ENCODE measurements at places on chromosomes 5 and 9.

- DNase-seq = no peak
These were observed 7.2 kb upstream of the HOMER1 start for GRCh38 chr5:79521156-79521555.

DNA sequence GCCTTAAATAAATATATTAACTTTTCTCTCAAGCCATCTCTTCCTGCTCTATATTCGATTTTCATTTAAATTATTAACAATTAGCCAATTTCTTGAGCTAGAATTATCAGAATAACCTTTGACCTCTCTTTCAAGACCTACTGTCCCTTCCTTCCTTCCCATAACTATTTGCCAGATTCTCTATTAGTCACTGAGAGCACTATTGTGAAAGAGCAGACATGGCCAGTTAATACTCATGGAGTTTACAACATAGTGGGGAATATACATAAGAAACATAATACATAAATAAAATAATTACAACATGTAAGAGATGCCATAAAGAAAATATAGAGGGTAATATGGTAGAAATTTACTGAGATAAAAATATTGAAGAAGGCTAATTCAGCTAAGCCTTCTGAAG is 72.1 kb upstream of the CHD1 start:
- no peak for DNase-seq

DNA sequence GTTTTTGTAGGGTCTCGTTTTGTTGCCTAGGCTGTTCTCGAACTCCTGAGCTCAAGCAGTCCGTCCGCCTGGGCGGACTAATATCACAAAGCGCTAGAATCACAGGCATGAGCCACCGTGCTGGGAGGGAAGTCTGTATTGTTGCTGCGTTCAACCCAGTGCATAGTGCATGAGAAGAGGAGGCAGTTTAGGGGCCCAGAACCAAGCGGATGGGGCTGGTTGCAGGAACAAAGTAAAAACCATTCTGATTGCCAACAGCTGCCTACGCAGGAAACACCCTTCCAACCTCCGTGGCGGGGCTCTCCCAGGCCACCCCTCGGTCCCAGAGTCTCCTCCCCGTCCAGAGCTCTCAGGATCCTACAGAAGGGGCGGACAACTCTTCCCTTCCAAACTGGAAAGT is 87.1 kb downstream of the ANXA2R start:
- DNase-seq = no peak

DNA sequence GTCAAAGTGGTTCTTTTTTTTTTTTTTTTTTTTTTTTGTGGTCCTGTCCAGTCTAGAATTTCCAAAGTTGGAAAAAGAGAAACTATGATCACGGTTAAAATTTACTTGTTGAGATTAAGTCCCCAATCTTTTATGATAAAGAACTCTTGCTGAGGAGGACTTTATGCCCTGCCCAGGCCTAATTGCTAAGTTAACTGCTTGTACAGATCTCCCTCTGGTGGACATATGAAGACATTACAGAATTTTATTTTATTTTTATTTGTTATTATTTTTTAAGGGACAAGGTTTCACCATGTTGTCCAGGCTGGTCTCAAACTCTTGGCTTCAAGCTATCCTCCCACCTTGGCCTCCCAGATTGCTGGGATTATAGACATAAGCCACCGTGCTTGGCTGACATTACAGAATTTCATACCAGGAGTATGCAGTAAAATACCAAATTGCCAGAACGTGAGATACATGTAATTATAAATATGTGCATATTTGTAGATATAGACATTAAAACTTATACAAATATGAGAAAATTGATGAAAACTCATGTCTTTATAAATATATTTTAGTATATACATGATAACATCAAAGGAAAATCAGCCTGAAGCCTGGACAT is 91.2 kb downstream of the RFK start:
- DNase-seq = peak; percentile 17

- no peak for DNase-seq
These were observed 3.3 kb upstream of the MAML1 start for GRCh38 chr5:179729303-179729702.

DNA sequence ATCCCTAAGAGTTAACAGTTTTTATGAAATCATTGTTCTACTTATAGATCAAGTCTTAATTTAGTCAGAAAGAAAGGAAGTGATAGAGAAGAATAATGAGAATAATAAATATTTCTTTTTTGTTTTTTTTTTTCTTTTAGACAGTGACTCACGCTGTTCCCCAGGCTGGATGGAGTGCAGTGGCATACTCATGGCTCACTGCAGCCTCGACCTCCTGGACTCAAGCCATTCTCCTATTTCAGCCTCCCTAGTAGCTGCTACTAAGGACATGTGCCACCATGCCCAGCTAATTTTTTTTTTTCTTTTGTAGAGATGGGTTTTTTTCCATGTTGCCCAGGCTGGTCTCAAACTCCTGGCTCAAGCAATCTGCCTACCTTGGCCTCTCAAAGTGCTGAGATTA is 11.0 kb downstream of the IFNA21 start:
- DNase-seq = no peak

GRCh38 chr9:136820971-136821825 is 13.4 kb downstream of the RABL6 start:
- no peak for DNase-seq

- no peak for DNase-seq
These were observed 337.7 kb upstream of the KLF4 start for GRCh38 chr9:107827304-107827703.

DNA sequence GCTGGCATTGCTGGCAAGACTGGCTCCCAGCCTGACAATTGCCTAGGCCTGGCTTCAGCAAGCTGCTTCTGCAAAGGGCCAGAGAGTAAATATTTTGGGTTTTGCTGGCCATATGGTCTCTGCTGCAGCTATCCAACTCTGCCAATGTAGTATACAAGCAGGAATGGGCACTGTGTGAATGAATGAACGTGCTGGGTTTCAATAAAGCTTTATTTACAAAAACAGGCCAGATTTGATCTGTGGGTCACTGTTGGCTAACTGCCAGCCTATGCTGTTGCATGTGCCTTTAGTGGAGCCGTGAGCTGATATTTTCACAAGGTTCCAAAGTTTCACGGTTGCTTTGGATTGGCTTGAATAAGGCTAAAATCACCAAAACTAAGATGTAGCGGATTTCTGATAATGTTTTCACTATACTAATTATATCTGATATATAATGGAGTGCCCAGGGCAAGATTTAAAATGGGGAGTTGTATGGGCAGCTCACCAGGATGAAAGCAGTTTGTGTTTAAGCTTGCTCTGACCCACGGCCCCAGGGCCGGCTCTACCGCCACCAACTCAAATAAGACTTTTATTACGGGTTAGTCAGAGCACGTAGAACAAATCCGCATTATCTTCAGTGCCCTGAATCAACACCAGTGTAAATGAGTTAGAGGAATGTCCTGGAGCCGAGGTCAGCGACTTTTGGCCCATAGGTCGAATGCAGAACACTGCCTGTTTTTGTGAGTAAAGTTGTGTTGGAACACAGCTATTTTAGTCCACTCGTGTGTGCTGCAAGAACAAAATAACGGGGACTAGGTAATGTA is 98.6 kb upstream of the DAP start:
- peak; percentile 8 for DNase-seq

- no peak for DNase-seq
These were observed 43.4 kb downstream of the DUSP1 start for GRCh38 chr5:172727551-172727950.

GRCh38 chr5:74589204-74590056 is 51.1 kb downstream of the ENC1 start:
- DNase-seq = no peak

GRCh38 chr5:74212336-74212735 is 428.2 kb downstream of the ENC1 start:
- no peak for DNase-seq

GRCh38 chr5:38468202-38468673 is 88.2 kb downstream of the LIFR start:
- DNase-seq = no peak

DNA sequence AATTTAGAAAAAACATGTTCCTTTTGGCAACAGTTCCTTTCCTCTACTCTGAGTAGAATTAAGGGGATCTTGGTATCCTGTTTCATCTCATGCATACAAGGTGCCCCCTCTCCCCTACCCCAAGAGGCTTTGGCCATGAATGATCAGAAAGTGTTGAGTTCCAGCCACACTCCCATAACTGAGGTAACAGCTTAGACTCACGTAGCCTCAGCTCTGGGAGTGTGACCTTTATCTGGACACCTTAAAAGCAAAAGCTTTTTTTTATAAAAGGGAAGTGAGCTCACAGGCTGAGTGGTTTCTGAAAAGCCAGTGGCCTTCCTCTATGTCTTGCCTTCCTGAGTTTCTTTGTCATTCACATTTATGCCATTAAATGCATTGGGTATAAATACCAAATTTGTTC is 900 bp upstream of the HAVCR2 start:
- no peak for DNase-seq

- no peak for DNase-seq
These were observed 58.1 kb downstream of the ZNF474 start for GRCh38 chr5:122187426-122187825.
